ENCODE measurements at places on chromosomes 12 and 14. TPM values are rescaled to one million over a fixed set of nuclear protein-coding genes. Genes with fewer than 3 reads are reported as not detected.
A peak's percentile ranks its signal among the peaks of the same experiment; 100 is the strongest.

DNA sequence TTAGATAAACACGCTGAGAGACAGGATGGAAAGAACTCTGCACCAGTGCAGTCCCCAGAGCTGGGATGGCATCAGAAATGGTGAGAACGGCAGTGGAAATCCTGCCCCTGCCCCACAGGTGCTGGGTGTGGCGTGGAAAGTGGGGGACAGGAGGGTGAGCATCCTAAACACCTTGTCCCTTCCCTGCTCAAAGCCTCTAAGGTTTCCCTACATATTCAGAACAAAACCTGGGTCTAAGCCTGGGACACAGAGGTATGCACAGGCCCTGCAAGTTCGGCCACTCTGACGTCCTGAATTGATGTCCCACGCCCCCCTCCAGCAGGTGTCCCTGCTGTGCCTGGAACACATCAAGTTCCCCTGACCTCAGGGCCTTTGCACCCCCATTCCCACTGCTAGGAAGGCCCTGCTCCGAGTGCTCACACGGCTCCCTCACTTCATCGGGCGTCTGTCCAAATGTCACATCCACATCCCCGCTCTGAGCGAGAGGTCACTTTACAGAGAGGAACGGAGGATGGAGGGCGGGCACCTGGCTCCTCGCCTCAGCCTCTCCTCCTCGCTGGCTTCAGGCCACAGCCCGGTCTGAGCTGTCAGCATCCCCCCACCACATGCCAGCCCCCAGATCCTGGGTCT, 38.5 kb upstream of the SFSWAP start:
- no peak for DNase-seq

DNA sequence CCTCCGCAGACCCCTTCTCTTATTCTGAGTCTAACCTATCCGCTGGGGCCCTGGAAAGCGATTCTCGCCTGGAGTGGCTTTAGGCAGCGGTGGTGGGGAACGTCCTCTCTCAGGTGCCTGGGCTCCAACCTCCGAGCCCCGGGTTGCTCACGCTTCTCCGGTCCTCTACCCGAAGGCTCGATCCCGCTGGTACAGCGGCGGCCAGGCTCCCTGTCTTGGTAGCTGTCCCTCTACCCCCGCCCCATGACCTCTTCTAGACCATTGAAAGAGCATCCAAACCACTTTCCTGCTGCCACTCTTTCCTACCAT, 505 bp upstream of the HEBP1 start:
- DNase-seq = no peak

- DNase-seq = no peak
Measured at GRCh38 chr14:28264306-28264705, 502.3 kb upstream of the FOXG1 start.

- DNase-seq = peak; percentile 38
Measured at GRCh38 chr12:46473634-46474329, 101.2 kb upstream of the SLC38A2 start.

DNA sequence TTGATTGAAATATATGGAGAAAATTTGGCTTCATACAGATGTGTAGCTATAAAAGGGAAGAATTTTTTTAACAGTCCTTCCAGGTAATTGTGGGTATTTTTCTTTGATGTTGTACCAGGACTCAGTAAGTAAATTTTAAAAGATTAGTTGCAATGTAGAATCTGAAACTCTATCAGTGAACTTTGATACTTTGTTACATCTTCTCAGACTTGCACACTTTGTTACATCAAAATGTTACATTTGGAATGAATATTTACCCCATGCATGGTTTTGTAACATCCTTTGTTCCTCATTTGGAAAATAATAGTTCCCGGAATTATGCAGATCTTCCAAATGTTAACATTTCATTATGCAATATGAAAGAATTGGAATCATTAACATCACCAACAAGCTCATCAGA, 13.8 kb downstream of the MTHFD1 start:
- no peak for DNase-seq

DNA sequence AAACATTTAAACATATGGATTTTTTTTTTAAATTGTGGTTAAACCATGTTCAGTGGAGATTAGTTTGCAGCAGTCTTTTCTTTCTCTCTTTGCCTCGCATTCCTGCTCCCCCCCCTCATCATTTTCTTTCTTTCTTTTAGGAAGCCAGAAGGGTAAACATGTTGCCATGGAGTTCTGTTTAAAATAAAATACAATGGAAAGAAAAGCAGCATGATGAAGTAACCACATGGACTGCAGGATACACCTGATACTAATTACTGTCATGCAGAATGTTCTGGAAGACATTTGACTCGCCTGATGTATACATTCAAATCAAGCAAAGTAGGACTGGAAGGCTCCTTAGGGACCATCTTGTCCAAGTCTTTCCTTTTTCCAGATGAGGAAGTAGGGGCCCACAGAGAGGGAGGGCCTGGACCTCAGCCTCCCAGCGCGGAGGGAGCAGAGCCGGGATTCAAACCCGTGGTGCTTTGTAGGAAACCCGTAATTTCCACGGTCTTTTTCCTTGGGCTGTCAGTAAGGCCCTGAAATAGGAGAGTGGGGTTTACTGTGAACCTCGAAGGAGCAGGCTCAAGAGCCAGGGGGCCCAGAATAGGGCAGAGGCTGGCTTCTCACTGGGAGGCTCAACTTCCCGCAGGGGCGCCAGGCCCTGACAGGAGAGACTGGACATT, 2.4 kb upstream of the MEG3 start:
- DNase-seq = no peak

DNA sequence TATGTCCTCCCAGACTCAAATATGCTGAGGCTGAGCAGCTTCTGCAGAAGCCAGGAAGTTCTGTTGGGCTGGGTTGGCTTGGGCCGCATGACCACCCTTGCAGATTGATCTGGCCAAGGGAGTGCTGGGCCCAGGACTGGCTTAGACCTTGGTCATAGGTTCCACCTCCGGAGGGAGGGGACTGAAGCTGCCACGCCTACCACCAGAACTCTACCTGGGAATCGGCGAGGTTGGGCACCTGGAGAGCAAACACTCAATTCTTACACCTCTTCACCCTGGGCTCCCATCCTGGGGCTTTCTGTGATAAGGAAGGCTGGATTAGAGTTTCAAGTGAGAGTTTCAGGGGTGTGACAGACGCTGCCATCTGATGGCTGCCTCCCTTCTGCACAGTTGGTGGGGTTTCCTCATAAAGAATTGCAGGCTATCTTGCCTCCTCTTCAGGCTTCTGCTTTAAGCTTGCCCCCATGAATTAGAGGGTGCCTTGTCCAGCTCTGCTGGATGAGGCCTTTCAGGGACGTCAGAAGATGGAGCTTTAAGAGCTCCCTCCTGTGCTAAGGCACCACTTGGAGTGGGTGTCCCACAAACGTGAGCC, 5.8 kb downstream of the SLC24A4 start:
- no peak for DNase-seq

- DNase-seq = no peak
Measured at GRCh38 chr12:22121224-22121623, 75.2 kb downstream of the CMAS start.

DNA sequence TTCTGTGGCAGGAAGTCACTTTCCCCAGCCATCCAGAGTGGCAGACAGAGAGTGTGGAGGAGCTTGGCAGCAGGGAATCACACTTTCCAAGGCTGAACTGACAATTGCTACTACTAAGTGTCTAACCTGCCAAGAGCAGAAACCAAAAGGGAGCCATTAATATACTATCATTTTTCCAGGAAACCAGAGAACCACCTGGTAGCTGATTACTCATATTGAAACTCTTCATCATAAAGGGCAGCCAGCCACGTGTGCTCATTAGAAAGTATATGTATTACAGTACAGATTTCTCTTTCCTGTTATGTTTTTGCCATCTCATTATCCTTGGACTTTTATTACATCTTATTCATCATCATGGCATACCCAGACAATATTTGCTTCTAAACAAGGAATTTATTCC, 374.9 kb downstream of the GXYLT1 start:
- no peak for DNase-seq

DNA sequence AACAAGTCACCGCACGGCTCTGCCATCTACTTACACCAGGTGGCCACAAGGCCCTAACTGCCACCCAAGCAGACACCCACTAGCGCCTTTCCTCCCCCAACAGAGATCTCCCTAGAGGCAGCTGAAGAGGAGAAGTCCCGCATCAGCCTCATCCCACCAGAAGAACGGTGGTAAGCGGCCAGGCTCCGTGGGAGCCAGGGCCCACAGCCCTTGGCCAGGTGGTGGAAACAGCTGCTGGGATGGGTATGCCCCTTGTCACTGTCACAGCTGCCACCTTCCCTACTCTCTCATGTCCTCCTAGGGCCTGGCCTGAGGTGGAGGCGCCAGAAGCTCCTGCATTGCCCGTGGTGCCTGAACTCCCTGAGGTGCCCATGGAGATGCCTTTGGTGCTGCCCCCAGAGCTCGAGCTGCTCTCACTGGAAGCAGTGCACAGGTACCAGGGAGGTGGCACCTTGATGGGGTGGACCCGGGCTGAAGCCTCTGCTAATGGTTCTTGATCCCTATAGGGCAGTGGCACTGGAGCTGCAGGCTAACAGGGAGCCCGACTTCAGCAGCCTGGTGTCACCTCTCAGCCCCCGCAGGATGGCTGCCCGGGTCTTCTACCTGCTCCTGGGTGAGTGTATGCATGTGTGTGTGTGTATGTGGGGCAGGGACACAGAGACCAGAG, 7.5 kb downstream of the REC8 start:
- no peak for DNase-seq

- no peak for DNase-seq
Measured at GRCh38 chr12:27844366-27845090, 64.5 kb upstream of the MANSC4 start.

- no peak for DNase-seq
Measured at GRCh38 chr14:102223682-102224081, 81.3 kb downstream of the MOK start.

- DNase-seq = peak; percentile 28
Measured at GRCh38 chr14:22168092-22168955, 420.7 kb downstream of the DAD1 start.

DNA sequence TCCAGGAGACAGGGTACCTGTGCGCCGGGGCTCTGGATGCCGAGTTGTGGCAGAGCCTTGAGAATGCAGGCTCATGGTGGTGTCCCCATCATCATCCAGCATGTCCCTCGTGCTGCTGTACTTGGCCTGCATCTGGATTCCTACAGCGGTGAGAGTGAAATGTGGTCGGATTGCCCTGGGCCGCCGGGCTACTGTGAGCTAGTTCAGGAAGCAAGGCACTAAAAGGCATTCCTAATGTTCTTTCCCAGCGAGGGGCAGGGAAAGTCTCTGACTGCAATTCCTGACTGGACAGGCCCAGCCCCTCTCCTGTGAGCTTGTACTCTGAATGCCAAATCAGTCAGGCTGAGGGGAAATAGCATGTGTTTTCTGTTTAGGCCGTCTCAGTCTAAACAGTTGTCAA, at the start of gene CLEC1A:
CLEC1A (minus strand) TSS at position 195 of the 400 bp plus-strand sequence; CDS start at position 132, 63 bp downstream.
- no peak for DNase-seq

KRT6A gene
- not detected for total RNA-seq

HOTAIR gene
- not detected for total RNA-seq

PARP11 gene
- total RNA-seq = 4.4 TPM

GMFB gene
- 83.9 TPM for total RNA-seq

PA2G4 gene
- 487 TPM for total RNA-seq

LACRT gene
- not detected for total RNA-seq

GPX2 gene
- not detected for total RNA-seq

ESR2 gene
- total RNA-seq = 0.03 TPM

CD4 gene
- not detected for total RNA-seq

EIF2S3B gene
- 1.3 TPM for total RNA-seq

TMEM132C gene
- not detected for total RNA-seq

GLT8D2 gene
- total RNA-seq = 1.2 TPM
